ENCODE measurements at places on chromosomes 1 and 21. TPM values are rescaled to one million over a fixed set of nuclear protein-coding genes. Genes with fewer than 3 reads are reported as not detected.

UBE2U gene
- not detected for total RNA-seq

KCNJ10 gene
- 0.15 TPM for total RNA-seq

HPCA gene
- total RNA-seq: not detected

DNA sequence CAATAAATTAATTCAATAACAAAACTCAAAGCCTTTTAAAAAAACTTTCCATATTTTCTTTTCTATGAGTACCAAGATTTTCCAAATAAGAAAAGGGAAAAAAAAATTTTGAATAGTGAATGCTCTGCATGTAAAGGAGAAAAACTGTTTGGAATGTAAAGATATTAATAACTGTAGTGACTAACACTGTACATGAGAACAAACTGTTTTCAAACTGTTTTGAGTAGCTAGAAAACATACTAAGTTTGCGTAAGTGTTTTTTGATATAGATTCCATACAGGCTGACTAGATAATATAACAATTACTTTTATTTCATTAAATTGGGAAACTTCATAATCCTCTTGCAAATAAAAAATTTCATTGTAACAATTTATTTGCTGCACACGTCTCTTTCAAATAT is 150.5 kb downstream of the DPYD start:
- DNase-seq: no peak

DNA sequence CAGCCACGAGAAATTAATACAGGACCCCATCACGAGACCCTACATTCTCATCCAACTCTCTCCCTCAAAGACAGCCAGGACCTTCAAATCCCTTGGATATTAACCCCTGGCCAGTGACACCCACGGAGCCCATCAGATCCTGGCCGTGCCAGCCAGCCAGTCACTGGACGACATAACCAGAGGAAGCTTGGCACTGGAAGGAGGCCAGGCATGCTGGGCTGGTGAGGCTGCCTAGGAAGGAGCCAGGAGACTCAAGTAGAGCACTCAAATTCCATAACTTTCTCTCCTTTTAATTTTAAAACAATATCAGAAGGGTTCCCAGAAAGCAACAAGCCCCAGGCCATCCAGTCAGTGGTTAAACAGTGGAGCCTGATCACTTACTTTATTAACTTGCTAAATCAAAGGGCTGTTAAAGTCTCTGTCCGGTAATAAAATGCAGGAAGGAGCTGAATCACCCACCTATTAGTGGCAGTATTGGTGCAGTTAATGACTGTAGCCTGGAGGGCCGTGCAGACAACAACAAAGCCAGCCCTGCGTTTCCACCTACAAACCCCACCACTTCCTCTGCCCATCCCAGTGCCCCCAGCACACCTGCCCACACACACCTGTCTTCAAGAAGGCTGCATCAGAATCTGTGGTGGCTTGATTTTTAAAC is 78.0 kb downstream of the HIVEP3 start:
- peak; percentile 46 for DNase-seq

DNA sequence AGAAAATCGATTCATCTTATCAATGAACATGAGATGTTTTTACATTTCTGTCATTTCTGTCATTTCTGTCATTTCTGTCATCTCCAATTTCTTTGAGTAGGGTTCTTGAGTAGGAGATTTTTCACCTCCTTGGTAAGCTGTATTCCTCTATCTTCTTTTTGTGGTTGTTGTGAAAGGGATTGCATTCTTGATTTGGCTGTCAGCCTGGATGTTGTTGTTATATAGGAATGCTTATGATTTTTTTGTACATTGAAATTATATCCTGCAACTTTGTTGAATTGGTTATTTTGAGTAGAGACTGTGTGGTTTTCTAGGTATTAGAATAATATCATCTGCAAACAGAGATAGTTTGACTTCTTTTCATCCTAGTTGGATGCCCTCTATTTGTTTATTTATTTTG is 1233.7 kb downstream of the PLA2G4A start:
- no peak for DNase-seq

GRCh38 chr1:72281637-72282270 is 585 bp downstream of the NEGR1 start:
- no peak for DNase-seq

DNALI1 gene
- total RNA-seq: 6.3 TPM

- no peak for DNase-seq
These were observed 146.1 kb downstream of the SPATA46 start for GRCh38 chr1:162230517-162230916.

DNA sequence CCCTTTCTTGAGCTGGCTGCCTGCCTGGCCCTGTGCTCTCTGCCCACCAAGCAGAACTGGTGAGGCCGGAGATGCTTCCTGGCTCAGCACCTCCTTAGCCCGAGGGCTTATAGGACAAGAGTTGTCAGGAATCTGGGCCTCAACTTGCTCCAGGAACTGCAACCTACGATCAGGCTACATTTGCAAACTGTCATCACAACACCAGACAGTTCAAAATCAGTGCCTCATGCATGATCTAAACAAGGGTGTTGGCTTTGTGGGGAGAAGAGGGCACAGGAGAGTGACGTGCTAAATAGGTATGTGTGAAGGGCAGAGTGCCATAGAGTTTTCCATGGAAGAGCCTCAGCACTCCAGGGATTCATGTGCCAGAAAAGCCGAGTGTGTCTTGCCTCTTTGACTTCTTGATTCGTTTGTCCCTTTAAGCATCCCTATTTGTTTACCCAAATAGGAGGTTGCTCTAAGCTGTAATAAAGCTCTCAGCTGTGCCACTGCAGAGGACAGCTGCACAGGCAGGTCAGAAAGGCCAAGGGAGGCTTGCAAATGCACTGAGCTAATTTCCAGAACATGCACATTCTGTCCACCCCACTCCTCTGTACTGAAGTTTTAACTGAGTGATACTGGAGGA is 30.2 kb upstream of the NEK2 start:
- no peak for DNase-seq

DNA sequence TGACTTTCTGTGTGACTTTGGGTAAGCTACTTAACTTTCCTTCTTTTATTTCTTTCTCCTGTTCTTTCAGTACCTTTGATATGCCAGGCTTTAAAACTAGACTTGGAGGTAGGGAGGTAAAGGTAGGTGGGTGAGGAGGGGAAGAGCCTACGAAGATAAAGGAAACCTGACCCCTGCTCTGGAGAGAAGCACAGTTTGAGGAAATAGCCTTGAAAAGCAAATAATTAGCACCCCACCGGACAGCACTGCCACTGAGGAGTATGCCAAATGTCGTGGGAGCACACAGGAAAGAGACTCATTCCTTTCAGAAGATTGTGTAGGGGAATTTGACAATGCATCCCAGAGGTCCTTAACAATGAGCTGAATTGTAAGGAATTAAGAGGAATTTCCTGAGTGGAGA is 65.2 kb upstream of the SPAG17 start:
- DNase-seq: no peak

DNA sequence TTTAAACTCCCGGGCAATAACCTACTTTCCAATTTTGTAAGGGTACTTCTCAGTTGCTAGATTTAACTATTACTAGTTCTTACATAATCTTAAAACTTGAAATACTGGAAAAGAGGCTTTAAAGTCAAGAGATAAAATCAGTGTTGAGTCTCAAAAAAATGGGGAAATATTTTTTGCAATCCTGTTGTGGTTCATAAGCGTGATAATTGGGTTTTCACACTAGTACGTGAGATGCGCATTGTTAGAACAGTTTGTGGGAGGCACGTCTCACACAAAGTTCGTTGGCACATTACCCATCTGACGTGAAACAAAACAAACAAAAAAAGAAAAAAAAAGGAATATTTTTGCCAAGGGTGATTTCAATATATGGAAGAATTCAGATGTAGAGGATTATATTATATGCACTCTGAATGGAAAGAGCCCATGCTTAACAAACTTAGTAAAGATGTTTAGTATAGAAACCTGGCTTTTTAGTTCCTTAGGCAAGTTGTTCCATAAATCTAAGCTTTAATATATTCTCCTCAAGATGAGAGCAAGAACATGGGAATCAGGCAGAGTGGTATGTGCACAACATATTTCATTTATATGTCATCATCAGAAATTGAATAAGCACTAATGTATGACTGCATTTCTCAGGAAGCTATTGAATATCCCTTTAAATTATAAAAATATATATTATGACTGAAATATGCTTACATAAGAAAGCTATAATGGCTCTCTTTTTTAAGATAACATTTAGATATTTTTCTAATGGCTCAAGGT is 73.9 kb upstream of the TNFSF4 start:
- no peak for DNase-seq

- DNase-seq: no peak
These were observed 103.9 kb downstream of the BCAR3 start for GRCh38 chr1:93577536-93578432.

- no peak for DNase-seq
These were observed 26.2 kb upstream of the ID3 start for GRCh38 chr1:23585321-23586022.

GRCh38 chr1:204945565-204945977 is 74.9 kb downstream of the NFASC start:
- DNase-seq: no peak

DNA sequence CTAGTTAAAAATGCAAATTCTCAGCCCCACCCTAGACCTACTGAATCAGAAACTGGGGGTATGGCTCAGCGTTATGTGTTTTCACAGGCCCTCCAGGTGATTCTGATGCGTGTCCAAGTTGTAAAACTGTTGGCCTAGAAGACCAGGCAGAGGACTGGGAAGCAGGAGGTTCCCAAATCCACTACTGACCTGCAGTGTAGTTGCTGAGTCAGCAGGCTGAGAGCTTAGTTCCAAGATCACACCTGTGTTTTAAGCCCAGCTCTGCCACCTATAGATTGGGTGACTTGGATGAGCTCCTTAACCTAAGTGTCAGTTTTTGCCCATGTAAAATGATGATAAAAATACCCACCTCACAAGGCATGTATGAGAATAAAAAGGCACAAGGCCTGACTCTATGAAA is 4.1 kb downstream of the GRHL3 start:
- no peak for DNase-seq

- DNase-seq: peak; percentile 75
These were observed 2.5 kb upstream of the SAMD11 start for GRCh38 chr1:921011-921837.

DNA sequence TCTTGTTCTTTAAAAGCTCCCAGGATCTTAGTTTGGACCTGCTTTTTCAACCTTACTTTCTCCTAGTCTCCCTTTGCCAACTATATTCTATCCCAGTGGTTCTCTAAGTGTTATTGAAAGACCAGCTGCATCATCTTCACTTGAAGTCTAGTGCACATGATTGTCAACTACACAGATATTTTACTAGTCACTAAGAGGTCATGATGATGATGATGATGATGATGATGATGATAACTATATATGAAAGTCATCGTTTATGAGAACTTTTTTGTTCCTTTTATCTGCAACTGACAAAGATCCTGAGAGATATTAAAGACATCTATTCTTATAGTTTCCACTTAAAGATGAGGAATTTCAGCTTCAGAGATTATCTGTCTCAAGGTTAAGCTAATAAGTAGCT is 479.0 kb upstream of the ZRANB2 start:
- no peak for DNase-seq

DNA sequence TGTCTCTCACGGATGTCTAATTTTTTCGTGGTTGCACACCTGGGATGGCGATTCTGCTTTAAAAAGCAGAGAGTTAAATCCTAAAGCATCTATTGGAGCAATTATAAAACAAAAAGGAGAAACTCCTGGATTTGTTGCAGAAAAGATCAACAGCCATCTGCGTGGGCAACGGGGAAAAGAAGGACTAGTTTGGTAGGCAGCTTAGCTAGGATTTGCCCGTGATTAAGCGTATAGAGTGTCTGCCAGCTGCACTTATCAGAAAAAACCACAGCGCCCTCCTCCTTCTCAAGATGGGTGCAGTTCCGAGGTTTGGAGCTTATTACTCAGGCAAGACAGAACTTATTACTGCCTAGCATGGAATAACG is 526 bp upstream of the SLC25A24 start:
- peak; percentile 24 for DNase-seq

DNA sequence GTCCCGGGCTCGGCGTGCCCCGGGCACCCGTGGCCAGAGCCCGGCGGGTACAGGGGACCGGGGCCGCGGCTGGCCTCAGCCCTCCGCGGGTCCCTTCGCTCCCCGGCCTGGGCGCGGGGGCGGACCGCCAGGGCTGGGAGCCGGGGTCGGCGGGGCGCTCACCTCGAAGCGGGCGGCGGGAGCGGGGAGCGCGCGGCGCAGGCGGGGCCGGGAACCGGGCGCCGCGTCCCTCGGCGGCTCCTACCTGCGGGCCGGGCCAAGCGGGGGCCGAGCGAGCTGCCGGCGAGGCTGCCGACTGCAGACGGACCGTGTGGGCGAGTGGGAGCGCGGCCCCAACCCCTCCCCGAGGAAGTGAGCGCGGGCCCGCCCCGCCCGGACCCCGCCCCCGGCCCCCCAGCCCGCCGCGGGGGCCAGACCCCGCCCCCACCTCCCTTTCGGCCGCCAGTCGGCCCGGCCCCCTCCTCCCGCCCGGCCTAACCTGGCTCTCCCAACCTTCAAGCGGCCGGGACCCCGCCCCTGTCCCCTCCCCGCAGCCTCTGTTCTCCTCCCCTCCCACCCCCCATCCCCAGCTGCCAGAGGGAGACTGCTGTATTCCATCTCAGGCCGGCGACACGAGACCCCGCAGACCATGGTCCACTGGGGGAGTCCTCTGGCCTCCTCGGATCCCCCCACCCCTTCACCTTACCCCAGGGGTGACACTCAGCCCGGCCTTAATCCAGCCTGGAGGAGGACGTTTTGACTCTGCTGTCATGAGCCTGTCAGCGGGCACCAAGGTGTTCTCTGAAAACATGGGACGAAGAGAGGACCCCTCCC is at the start of gene FHL3:
Gene FHL3, minus strand, starts transcription at position 320 of the 813 bp plus-strand sequence. CDS start 6,102 bp downstream, outside the sequence.
- peak; percentile 79 for DNase-seq

Data from left cardiac atrium (tissue), 4 donors.